ENCODE measurements at places on chromosomes 5 and 9.

GRCh38 chr5:127770272-127770671 lies 67.1 kb downstream of the CCDC192 start:
- no peak for DNase-seq

DNA sequence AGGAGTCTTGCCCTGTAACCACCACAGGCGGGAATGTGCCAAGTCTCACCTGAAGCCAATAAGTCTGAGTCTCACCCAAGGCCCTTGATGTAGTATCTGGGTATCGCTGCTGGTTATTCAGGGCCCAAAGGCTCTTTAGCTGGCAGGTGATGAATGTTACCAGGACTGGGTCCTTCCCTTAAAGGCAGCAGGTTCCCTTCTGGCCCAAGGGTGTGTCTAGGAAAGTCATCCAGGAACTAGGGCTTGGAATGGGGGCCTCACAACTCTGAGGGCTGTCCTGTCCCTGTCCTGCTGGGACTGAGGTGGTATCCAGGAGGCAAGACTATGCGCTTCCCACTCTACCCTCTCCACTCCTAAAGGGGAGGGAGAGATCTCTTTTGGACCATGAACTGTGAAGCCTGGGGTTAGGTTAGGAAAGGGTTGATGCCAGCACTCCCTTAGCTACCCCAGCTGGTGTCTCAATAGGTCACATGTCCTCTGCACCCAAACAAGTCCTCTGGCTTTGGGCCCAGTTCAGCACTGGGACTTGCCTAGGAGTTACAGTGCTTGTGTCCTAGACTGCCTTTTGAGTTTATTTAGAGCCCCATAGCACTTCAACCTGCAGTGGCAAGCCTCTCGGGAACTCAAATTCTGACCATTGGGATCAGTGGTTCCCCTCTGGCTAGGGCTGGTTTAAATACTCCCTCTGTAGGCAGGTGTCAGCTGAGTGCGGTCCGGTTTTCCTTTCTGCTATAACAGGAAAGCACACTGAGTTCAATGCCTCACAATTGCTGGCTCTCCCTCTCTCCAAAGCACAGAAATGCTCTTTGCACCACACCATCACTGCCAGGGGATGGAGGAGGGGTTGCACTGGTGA lies 22.5 kb upstream of the RANBP3L start:
- DNase-seq = no peak

DNA sequence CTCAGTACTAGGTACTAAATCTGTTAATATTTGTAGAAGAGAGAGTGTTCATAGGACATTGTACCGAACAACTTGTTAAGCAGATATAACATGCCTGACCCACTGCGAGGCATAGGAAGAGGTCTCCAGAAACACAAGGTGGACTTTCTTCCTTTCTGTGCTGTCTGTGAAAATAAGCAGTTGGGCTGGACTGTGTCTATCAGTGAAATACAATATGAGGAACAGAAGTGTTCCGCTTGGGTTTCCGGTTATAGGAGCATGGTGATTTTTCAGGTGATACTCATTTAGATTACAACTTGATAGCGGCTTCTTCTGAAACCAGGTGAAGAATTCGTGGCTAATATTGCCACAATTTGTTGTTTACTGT lies 60.9 kb upstream of the TLR4 start:
- no peak for DNase-seq

- DNase-seq = no peak
Observed at GRCh38 chr5:117943541-117943940, 1044.8 kb downstream of the DTWD2 start.

GRCh38 chr5:66882606-66883227 lies 286.5 kb downstream of the MAST4 start:
- no peak for DNase-seq

DNA sequence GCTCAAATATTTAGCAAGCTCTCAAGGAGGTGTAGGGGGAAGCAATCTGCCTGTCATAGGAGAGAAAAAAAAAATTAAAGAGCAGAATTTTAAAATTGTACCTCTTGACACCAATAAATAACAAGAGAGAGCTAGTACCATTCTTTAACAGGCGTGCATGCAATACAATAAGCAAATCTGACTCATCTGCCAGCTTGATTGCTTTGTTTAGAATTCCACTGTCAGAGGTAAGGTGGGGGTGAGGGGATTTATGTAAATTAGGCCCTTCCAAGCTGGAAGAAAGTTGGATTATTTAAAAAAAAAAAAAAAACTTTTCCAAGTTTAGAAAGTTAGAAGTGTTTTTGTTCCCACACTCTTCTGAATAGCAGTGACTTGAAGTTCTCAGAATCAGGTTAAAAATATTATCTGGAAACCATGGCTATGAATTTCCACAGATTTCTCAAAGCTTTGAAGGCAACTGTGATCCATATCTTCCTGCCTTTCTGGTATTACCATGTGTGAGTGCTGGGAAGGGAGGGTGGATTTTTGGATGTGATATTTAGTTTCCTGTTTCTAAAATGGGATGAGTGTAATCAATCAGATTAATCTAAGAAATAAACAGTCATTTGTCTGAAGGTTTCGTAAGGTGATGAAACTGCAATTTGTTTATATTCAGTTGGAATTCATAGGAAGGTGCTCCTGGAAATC lies 477.5 kb downstream of the TLE4 start:
- DNase-seq = no peak

GRCh38 chr5:77168879-77169244 lies 41.6 kb upstream of the PDE8B start:
- no peak for DNase-seq

DNA sequence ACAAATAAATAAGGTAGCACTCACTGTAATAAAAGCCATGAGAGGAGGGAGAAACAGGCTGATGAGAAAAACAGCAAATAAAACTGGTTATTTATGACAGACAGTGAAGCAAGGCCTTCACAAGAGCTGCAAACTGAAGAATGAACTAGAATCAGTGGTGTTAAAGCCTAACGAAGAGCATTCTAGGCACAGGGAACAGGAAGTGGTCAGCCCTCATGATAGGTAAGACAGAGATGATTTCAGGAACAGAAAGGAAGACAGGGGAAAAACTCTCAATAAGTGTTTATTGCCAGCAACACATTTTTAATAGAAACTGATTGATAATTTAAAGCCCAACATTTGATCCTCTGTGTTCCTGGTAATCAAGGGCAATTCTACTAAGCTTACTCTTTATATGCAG lies 124.5 kb downstream of the EDIL3 start:
- no peak for DNase-seq

DNA sequence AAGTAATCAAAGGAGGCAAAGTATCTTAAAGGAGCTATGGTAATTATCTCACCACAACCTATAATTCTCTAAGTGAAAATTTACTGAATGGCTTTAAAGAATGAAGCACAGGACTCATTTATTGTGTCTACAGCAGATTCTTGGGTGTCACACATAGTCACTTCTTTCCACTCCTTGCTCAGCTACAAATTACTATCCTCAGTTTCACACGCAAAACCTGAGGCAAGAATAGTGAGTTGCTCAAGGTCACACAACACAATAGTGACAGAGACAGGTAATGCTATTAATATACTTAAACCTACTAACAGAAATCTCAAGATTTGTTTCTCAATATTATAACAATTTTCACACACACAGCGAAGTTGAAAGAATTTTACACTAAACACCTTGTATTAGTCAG lies 120.9 kb upstream of the STK32A start:
- DNase-seq = no peak

GRCh38 chr5:173178369-173178910 lies 34.1 kb downstream of the BNIP1 start:
- DNase-seq = no peak

DNA sequence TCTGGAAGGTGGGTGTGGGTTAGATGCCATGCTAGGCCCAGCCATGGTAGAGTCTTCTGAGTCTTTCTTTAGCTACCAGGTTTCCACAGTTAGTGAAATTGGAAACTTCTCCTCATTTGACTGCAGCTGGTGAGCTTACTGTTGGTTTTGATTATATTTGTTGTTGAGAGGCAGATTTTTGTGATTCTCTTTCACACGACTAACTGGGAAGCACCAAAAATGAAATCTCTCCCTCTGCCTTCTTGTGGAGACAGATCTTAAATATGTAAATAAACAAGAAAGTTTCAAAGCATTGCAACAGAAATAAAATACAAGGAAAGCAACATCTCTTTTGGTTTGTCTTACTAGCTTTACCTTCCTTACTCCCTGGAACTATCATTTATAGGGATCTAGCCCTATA lies 122.2 kb downstream of the CEMIP2 start:
- DNase-seq = no peak

Data from midbrain (tissue), 1 donor.